ENCODE measurements at places on chromosomes 3 and 15.

- DNase-seq: no peak
Observed at GRCh38 chr3:14375192-14375591, 27.2 kb upstream of the SLC6A6 start.

GRCh38 chr3:141231952-141232823, 563 bp downstream of the PXYLP1 start:
- peak; percentile 9 for DNase-seq

- DNase-seq: no peak
Observed at GRCh38 chr3:12982619-12983101, 90.6 kb downstream of the IQSEC1 start.

GRCh38 chr3:31166249-31166885, 271.9 kb upstream of the GADL1 start:
- DNase-seq: no peak

DNA sequence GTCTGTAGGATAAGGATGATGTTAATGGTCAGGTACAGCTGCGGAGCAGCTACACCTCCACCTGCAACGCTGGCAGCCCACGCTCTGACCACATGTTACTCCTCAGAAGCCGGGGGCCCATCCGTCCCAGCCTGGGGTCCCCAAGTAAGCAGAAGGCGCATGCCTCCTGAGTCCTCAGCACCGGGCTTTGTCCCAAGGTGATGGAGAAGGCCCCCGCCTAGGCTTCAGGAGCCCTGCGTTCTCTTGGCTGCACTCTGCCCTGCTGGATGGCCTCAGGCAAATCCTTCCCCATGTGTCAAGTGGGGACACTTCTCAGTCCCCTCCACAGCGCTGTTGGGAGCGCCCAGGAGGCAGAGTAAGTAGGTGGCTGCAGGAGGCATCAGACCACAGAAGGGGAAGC, 14.4 kb downstream of the STRA6 start:
- DNase-seq: no peak

DNA sequence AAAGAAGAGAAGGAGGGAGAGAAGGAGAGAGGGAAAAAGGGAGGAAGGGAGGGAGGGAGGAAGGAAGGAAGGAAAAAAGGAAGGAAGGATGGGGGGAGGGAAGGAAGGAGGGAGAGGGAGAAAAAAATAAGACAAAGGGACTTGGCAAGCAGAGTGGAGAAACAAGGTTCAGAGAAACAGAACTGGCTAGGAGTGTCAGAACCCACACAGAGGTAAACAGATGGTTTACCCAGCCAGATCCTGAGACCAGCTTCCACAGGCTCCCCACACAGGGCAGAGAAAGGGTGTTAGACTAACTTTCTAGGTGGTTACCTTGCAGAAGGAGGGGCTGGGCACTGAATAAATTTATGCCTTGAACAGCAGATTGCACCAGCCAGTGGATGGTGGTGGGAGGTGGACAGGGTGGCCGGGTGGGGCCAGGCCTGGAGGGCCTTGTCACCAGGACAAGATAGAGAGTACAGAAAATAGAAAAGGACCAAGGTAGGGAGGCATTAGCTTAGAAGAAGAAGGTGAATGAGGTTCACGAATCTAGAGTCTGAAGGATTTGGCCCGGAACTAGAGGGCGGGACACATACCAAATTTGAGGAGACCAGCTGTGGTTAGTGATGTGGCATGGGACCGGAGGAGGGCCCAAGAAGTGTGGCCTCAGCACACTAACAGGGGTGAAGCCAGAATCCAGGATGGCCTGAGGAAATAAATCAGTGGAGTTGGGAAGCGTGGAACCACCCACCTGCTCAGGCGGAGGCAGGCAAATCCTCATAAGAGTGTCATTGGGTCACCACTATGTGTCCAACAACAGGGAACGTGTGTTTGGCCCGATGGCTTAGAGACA, 1.2 kb upstream of the TM4SF1 start:
- DNase-seq: no peak

Data from activated T-cell treated with anti-CD3 and anti-CD28 coated beads for 1 hour (primary cell).